ENCODE measurements at places on chromosomes 7 and 10.

- no peak for DNase-seq
Observed at GRCh38 chr10:66848856-66849255, 77.0 kb upstream of the LRRTM3 start.

DNA sequence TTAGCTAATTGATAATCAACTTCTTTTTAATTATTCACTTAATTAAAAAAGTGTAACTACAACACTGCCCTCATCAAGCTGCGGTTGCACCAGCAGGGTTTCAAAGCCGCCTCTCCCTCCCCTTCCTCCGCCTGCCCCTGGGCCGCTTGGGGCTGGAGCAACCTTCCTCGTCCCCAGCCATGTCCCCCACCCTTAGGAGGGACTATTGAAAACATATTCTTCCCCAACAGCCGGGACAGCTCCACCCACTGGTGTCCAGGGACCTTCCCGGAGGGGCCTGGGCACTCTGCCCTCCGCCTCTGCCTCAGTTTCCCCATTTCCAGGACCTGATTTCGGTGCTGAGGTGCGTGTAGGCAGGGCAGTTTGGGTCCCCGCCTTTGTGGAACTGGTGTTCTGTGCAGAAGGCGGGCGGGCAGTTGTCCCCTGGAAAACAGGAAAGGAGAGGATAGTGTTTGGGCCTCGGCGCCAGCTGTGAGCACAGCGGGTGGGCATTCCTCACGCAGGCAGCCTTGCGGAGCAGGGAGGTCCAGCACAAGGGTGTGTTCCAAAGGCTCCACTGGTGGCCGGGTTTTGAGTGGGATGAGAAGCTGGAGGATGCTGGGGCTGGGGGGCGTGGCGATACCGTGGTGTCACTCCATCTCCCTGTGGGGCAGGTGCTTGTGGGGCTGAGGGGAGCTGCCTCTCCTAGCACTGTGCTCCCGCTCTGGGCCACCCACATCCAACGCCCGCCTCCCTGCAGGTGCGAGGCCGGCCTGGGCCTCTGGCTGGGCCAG lies 15.7 kb downstream of the UNCX start:
- DNase-seq = no peak

- DNase-seq = no peak
Observed at GRCh38 chr7:91569728-91570457, 305.7 kb downstream of the FZD1 start.

GRCh38 chr7:129832701-129833227 lies 120.0 kb downstream of the UBE2H start:
- no peak for DNase-seq

GRCh38 chr10:15176269-15176668 lies 7.8 kb upstream of the NMT2 start:
- DNase-seq = no peak

DNA sequence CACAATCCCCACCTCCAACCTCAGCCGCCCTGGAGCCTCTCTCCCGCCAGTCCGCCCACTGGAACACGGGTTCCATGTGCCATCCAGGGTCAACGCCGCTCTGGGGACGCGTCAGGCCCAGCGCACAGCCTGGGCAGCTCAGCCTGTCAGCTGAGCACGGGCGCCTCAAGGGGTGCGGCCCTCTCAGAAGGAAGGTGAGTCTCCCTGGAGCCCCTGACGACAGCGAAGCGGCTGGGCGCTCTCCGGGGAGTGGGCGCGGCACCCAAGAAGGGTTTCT lies 1.2 kb upstream of the SLC18A3 start:
- DNase-seq = no peak

DNA sequence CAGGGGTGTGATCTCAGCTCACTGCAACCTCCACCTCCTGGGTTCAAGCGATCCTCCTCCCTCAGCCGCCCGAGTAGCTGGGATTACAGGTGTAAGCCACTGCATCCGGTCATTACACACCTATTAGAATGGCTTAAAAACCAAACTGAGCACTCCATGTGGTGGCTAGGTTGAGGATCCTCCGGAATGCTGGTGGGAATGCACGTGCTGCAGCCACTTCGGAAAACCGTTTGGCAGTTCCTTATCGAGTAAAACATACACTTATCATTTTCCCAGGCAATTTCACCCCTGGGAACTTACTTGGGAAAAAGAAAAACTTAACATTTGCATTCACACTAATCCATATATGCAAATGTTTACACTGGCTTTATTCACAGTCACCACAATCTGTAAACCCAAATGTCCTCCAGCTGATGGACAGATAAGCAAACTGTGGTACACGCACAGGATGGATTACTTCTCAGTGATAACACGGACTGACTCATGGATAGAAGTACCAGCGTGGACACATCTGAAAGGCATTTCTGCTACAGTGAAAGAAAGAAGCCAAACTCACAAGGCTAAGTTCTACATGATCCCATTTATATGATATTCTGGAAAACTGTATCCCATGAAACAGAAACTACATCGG lies 20.4 kb downstream of the RFC2 start:
- DNase-seq = no peak

DNA sequence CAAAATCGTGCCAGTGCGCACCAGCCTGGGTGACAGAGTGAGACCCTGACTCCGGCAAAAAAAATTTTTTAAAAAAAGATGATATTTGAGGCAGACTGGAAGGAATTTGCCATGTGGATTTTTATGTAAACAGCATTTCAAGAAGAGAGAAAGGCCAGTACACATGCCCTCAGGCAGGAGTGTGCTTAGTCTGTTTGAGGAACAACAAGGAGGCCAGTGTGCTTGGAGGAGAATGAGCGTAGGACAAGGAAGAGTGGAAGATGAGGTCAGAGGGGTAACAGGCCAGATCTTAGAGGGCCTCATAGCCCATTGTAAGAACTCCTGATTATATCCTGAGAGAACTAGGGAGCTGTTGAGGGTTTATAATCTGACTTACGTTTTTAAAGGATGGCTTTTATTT lies 17.2 kb upstream of the STRIP2 start:
- no peak for DNase-seq

- no peak for DNase-seq
Observed at GRCh38 chr7:20301311-20301939, 29.3 kb upstream of the ITGB8 start.

GRCh38 chr7:15851201-15851600 lies 164.7 kb upstream of the MEOX2 start:
- no peak for DNase-seq

GRCh38 chr7:92527300-92528187 lies 776 bp downstream of the PEX1 start:
- DNase-seq = no peak

DNA sequence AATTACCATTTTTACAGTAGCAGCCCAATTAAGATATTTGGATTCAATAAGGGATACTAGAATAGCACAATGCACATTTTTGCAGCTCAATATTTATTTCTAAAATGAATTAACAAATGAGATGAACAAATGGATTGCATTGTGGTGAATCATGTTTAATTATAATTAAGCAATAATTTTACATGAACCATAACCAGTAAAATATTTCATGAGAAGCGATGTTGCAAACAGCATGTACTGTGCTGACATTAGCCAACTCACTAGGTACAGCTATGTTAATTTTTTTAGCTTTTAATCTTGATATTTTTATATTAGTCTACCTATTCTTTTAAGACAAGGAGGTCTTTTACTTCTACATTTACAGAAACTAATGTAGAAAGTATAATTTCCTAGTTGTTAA lies 399.1 kb upstream of the AKR1E2 start:
- DNase-seq = no peak

DNA sequence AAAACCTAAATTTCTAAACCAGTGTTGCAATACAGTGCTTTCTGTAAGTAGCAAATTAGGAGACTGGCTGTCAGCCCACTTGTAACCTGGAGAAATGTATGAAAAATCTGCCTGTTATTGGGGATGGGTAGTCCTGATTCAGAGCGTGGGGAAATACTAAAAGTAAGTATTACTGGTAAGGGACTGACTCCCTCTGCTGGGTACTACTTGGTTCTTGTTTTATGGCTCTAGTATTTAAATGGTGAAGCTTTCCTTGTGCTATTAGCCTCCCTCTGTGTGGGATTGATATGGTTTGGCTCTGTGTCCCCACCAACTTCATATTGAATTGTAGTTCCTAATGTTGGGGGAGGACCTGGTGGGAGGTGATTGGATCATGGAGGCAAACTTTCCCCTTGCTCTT lies 886.1 kb downstream of the SORCS1 start:
- no peak for DNase-seq

DNA sequence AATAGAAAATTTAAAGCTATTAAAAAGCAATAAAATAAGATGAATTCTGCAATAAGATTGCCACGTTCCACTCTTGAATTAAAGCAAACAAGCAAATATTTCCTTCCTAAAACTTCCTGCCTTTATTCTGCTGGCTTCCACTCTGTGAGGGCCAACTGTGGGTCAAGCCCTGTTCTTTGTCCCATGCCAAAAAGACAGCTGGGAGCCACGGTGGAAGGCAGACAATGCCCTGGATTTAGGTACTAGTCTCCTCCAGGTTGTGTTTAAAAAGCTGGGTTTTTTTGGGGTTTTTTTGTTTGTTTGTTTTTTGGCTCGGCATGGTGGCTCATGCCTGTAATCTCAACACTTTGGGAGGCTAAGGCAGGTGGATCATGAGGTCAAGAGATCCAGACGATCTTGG lies 39.1 kb downstream of the LRRTM3 start:
- no peak for DNase-seq
